ENCODE measurements at places on chromosomes 6 and 20. TPM values are rescaled to one million over a fixed set of nuclear protein-coding genes. Genes with fewer than 3 reads are reported as not detected.

GRCh38 chr20:5085380-5085779 lies 34.4 kb downstream of the PCNA start:
- no peak for DNase-seq

The PHACTR3 gene
- not detected for total RNA-seq

DNA sequence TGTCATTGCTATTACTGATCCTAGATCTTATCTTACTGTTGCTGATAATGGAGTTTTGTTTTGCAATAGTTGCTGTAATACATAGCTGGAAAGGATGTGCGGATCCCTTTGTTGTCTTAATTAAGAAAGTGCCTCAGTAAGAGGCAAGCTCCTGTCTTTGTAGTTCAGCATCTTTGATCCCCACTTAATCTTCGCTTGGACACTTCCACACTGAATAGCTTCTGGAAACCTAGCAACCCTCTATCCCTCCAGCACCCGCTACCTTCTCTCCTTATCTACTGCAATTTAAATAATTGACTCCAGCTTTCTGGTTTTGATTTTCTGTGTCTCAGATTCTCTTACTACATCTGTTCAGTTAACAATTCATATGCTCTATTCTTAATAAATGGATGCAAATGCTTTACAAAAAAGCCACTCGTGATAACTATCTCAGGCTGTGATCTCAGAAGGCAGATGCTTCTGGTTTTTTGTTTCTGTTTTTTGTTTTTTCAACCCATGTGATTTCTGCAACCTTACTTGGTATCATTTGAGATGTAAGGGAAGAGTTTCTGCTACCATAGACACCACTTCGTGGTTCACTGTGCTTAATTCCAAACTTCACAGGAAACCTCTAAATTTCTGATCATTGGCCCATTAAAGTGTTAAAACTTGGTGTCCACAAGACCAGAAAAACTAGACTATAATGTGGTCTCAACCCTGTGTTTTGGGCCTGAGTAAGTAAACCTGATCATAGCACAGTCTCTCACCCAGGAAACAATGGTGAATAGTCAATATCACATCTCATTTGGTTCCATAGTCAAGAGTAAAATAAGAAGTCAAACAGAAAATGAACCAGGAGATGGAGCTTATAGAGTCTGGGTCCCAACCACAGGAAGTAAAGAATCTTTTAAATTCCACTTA lies 352.1 kb upstream of the SOX4 start:
- DNase-seq = no peak

- no peak for DNase-seq
These were observed 689.6 kb downstream of the DHX35 start for GRCh38 chr20:39651645-39652325.

DNA sequence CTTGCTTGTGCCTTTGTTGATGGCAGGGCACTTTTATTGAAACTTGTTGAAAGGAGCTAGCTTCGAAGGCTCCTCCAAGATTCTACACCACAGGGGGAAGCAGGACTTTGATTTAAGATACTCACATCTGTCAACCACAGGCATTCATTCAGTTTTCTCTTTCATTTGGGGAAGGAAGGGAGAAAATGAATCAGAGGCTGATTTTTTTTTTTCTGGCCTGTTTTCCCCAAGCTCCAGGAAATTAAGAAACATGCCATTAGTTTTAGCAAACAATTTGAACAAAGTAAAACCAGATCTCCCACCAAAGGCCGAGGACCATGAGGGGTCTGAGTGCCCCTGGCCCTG lies 8.7 kb upstream of the APCDD1L start:
- no peak for DNase-seq

The ACTR5 gene
- total RNA-seq = 22.0 TPM

- no peak for DNase-seq
These were observed 237.1 kb upstream of the MOCS1 start for GRCh38 chr6:40171343-40171742.

DNA sequence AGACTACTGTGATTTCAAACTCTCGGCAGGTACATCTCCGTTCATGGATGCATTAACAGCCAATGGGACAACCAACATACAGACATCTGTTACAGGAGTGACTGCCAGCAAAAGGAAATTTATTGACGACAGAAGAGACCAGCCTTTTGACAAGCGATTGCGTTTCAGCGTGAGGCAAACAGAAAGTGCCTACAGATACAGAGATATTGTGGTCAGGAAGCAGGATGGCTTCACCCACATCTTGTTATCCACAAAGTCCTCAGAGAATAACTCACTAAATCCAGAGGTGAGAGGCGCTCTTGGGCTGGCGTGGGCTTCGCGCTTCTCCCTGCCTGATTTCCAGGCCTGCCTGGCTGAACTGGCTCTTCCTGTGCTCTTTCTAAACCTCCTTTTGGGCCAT lies 68.4 kb downstream of the RPP40 start:
- no peak for DNase-seq

DNA sequence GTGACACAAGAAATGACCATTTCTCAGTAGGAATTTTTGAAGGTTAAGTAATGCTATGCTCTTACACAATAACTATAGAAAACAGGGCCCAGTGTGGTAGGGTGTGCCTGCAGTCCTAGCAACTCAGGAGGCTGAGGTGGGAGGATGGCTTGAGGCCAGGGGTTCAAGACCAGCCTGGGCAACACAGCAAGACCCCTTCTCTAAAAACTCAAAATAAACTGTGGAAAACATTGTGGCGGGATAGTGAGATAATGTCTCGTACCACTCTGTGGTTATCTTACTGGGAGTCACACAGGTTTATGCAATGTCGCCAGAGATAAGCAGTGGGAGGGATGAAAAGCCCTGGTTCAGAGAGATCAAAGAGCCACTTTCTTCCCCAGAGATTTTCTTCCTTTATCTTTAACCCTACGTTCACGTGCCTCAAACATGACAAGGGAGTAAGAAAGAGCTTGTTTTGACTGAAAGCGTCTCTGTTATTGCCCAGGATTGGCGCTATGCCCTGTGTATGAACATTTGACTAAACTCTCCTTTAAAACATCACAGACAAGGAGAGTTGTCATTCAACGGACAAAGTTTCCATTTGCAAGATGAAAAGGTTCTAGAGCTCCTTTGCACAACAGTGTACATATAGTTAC lies 13.9 kb downstream of the GCM1 start:
- no peak for DNase-seq

The UNC5CL gene
- total RNA-seq = 2.2 TPM

The WASF1 gene
- total RNA-seq = 25.9 TPM
